ENCODE measurements at places on chromosomes 13 and 19. TPM values are rescaled to one million over a fixed set of nuclear protein-coding genes. Genes with fewer than 3 reads are reported as not detected.

- DNase-seq = no peak
Observed at GRCh38 chr19:18231775-18232174, 5.5 kb upstream of the PDE4C start.

- no peak for DNase-seq
Observed at GRCh38 chr19:2051773-2052704, 995 bp upstream of the MKNK2 start.

Gene CXCL17
- not detected for total RNA-seq

Gene KLF2
- 8.8 TPM for total RNA-seq

GRCh38 chr13:92044351-92044750 lies 645.9 kb downstream of the GPC5 start:
- no peak for DNase-seq

- no peak for DNase-seq
Observed at GRCh38 chr13:23447927-23448326, 14.4 kb upstream of the SACS start.

- no peak for DNase-seq
Observed at GRCh38 chr13:64197232-64197631, 2781.6 kb upstream of the PCDH20 start.

- no peak for DNase-seq
Observed at GRCh38 chr13:32316501-32316900, 1.2 kb downstream of the BRCA2 start.

Gene SYNE4
- total RNA-seq = 1.4 TPM

DNA sequence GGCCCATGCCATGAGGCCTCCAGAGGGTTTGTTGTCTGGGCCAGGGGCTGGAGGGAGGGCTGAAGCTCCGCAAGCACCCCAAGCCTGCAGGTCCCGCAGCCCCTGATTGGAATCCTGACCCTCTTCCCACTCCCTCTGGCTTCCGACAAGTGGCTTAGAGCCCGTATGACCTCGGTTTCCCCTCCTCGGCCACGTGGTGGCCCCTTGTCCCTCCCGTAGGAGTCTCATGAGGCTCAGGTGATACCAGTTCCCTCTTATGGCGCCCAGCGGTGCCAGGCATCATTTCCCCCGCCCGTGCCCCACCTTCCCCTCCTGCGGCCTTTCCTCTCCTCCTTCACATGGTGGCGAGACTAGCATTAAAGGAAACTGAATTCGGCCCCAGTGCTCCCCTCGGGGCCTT lies 6.1 kb downstream of the THOP1 start:
- DNase-seq = no peak

DNA sequence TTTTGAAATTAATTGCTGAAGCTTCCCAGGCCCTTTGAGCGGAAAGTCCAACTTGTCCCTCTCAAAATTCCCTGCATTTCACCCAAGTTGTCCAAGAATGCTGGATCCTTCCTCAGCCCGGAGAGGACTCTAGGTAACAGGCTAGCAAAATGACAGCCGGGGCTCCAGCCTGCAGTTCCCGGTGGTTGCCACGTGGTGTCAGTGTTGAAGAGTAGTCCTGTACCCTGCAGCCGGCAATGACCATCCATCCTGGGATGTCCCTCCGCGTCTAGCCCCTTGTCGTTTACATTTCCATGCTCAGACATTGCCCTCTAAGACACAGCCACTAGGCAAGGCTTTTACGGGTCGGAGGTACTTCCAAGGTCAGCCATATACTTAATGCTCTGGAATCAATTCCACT lies 31.4 kb upstream of the MTIF3 start:
- DNase-seq = no peak

Gene SOX1
- 0.99 TPM for total RNA-seq

- no peak for DNase-seq
Observed at GRCh38 chr19:8403820-8404109, 9.3 kb upstream of the MARCHF2 start.

DNA sequence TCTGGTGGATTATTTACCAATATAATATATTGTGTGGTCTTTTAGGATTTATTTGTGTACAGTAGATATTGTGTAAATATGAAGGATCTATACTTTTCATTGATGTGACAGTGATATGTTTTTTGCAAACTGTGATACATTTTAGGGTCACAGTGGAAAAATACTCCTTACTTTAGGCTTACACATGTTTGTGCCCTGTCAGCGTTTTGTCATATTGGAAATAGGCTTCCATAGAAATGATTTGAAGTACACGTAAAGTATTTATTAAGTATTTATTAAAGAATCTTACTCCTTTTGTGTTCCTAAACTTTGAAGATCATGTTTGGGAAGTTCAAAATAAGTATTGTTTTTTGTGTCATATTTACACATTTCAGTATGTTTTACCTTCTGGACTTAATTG lies 5.0 kb downstream of the ZNF808 start:
- no peak for DNase-seq

Gene PTPRH
- total RNA-seq = 2.9 TPM

DNA sequence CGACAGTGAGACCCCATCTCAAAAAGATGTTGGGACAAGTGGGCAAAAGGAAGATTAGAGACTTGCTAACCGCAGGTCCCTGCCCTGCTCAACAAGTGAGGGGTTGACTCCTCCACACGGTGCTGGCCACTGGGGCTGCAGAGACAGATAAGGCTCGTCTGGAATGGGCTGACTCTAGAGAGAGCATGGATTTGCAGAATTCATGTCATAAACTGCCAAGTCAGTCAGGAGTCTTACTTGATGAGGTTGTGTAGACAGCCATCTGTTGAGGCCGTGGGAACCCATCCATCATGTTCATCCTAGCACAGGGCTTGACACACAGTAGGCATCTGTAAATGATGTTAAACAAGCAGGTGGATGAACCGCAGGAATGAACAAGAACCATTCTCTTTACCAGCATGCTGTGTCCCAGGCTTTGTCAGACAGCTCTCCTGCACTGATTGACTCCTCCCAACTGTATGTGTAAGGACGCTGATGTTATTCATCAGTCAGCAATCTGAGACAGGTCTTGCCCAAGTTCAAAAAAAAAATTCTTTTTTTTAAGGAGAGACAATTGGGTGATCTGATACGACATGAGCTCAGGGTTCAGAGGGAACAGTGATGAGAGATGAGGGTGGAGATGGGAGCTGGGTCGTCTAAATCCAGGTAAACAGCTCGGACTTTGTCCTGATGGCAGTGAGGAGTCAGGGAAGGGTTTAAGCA lies 8.8 kb downstream of the PAF1 start:
- no peak for DNase-seq

DNA sequence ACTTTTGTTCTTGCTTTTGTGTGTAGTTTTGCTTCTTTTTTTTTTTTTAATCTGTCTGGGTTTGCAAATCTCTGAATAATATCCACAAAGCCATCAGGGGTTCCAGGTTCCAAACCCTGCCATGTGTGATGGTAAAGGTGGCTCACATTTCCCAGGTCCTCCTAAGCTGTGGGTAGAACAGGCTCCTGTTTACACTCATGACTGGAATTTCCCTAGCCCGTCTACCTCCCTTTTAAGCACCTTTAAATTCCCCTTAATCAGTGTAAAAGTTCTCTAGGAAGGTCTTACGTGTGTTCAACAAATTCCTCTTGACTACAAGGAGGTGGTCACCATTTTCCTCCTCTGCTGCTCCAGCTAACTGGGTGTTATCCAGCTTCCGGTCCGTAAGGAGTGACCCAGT lies 62.8 kb downstream of the EFNB2 start:
- DNase-seq = no peak

Gene ZNF442
- total RNA-seq = 11.5 TPM

Gene MAST1
- total RNA-seq = 39.1 TPM

GRCh38 chr19:35179830-35180229 lies 25.3 kb downstream of the FXYD5 start:
- DNase-seq = no peak

DNA sequence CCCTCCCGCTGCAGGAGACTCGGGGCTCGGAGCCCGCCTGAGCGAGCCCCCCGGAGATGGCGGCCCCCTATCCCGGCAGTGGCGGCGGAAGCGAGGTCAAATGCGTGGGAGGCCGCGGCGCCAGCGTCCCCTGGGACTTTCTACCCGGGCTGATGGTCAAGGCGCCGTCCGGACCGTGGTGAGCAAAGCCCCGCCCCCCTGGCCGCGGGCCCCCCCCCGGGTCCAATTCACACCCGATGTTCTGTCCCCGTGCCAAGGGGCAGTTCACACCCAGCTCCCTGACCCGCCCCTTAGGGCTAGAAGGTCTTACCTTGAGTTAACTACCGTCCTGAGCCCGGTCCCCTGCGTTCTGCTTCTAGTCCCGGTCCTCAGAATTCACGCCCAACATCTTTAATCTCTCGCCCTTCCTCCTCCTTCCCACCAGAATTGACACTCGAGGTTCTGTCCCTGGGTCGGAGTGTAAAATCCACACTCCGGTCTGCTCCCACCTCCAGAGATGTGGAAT lies 1.4 kb downstream of the NPAS1 start:
- no peak for DNase-seq

- no peak for DNase-seq
Observed at GRCh38 chr19:32877323-32877912, 7.9 kb upstream of the SLC7A9 start.

DNA sequence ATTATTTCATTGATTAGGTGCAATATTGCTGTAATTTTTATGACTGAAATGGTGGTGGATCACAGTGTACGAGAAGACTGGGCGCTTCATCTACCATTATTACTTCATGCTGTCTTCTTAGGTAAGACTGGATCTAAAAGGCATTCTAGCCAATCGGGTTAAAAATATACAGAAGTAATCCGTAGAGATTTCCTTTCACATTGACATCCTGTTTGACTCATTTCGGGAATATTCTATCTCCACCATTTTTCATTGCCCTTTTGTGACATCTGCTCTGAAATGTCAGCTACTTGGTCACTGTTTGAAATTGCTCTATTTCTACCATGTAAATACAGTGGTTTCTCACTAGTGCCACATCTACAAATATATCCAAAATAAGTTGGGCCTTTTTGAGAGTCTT lies 90.2 kb downstream of the ZAR1L start:
- DNase-seq = no peak

Gene CEACAM7
- total RNA-seq = not detected

Gene UBE2L5
- total RNA-seq = not detected
